ENCODE measurements at places on chromosomes 7 and 10.

GRCh38 chr10:102775935-102776669 is 32.4 kb downstream of the WBP1L start:
- peak; percentile 54 for DNase-seq

DNA sequence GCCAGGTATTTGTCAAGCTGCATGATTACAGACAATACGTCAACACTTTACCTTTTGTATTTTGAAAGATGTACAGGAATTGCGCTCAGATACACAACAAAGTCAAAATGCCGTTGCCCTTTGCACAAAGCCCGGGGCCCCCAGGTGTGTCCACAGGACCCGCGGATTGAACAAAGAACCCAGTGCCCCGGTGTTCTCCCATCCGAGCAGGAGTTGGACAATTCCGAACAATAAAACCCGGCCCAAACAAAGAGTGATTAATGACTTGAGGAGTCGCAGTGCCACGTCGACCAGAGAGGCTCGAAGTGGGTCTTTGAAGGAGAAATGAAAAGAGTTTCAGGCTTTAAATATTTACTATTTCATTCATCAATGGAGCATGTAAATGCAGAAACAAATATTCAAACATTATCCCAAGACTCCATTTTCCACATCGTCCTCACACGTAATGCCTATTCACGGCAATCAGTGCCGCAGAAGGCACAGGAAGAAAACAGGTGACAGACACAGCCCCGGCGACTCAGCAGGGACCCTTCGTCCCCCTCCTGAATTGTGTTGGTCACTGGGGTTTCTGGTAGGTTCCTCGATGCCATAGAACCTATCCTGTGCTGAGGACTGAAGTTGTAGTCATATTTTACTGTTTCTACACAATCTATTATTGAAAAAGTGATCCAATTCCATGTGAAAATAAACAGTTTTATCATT is 70.9 kb upstream of the MGMT start:
- DNase-seq = no peak

DNA sequence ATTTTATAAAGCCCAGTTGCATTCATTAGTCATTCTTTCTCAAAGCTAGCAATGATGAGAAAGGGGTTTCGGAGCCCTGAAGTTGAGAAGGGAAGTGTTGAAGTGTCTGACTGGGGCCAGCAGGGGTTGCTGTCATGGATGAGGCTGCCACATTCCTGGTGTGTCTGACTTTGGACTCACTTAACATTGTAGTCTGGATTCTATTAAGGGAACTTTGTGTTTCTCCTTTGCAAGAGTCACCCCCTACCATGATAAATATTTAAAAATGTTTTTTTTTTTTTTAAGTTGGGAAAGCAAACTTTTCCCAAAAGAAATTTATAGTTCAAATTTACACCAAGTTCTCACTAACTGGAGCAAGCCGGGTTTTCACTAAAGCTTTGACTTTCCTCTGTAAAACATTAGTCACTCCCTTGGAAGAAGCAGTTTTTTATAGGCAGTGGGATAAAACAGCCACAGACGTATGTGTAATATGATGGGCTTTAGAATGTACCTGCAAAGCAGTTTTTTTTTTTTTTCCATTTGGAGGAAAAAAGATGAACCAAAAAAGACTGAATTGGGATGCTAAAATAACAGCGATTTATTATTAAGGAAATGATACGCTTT is 243.6 kb downstream of the TWIST1 start:
- peak; percentile 78 for DNase-seq

DNA sequence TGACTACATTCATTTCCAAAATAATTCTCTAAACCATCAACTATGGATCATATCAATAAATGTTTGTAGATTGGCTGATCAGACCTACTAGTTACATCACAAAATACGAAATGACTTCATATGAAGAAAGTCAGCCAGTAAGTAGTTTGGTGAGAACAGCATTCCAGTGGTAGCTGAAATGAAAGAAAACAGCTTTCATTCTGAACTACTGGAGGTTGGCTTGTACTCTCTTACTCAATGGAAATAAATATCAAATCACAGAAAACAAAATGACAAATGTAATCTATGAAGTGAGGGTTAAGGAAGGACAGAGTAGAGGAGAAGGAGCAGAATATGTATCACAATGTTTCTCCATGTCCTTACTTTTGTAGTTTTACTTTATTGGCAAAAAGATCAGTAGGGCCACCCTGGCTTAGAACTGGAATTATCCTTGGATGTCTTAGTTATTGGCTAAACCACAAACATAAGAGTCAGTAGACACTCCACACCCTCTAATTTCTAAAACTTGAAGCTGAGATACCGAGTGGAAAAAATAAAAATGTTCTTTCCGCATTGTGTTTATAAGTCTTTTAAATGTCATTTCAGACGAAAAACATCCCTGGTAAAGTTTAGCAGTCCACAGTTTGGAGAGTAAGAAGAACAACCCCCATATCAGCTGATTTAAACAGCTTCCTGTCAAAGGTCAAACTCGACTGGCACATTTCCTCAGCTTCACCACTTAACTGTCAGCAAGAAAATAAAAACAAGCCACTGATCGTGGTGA is 74.0 kb upstream of the DGKI start:
- no peak for DNase-seq

DNA sequence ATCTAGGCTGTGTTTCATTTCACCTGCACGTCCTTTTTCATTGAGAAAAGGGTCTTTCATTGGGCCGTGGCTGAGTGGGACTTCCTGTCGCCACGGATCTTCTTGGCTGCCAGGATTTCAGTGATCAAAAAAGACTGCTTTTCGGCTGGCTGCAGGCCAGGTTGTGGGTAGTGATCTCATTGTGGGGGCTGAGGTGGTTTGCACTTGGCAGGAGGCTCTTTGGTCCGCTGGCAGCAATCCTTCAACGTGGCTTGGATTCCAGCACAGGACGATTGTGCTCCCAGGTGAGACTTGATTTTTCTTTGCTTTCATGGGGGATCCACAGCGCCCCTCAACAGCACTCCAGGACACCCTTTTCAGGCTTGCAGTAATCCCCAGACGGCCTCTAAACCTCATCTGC is 29.0 kb upstream of the ZNF273 start:
- DNase-seq = no peak

DNA sequence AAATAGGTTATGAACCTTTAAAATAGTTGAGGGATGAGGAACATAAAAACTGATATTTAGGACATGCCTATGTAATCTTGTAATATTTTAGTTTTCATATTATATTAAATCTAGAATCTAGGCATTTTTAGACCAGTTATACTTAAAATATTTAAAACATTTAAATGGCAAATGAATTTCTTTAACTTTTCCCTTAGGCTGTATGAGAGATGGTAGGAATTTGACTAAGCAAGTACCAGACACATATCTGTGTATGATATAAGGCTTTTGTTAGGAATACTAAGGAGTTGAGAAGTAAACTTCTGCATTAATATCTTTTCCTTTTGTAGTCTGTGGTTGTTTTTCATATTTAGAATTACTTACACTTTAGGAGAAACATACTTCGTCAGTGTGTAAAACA is 25.1 kb downstream of the SEPTIN7 start:
- no peak for DNase-seq

DNA sequence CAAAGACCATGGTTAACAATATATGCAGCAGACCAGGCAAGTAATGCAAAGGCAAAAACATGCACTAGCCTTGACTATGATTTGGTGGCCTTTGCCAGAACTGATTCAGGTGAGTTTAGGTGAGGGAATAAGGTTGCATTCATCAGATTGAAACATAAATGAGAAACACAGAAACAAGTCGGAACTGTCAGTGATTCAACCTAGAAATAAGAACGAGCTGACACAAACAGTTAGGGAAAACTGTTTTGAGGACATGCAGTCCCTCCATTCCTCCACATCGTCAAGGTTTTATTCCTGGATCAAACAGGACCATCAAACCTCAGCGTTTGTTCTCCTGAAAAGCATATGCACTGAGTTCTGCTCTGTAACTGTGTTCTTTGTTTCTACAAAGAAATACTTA is 1.8 kb downstream of the ZNF248 start:
- peak; percentile 14 for DNase-seq

GRCh38 chr7:8260871-8261694 is 884 bp downstream of the ICA1 start:
- peak; percentile 47 for DNase-seq
